ENCODE measurements at places on chromosomes 5 and 9. TPM values are rescaled to one million over a fixed set of nuclear protein-coding genes. Genes with fewer than 3 reads are reported as not detected.

The BARHL1 gene
- not detected for total RNA-seq

The SPATA6L gene
- 1.2 TPM for total RNA-seq

The NIPAL4 gene
- total RNA-seq: 0.17 TPM

The AJM1 gene
- total RNA-seq: 1.8 TPM

The FBP2 gene
- total RNA-seq: not detected

The ATG12 gene
- 38.8 TPM for total RNA-seq

The LCN15 gene
- not detected for total RNA-seq

The SCGB3A2 gene
- total RNA-seq: not detected

The SPATA9 gene
- total RNA-seq: 0.51 TPM

The DDX4 gene
- total RNA-seq: not detected

The PCDHGA8 gene
- total RNA-seq: 2.6 TPM

The SPRY4 gene
- total RNA-seq: 4.5 TPM

The ITGA1 gene
- total RNA-seq: 12.6 TPM

The SPINK4 gene
- not detected for total RNA-seq

The PCDHA11 gene
- total RNA-seq: 0.51 TPM

The CKMT2 gene
- total RNA-seq: 19.3 TPM

The HMCN2 gene
- under 0.01 TPM for total RNA-seq

The CTNND2 gene
- total RNA-seq: not detected

The GBGT1 gene
- total RNA-seq: 3.3 TPM

The PTGDS gene
- total RNA-seq: 89.9 TPM

The GRIN3A gene
- not detected for total RNA-seq

The MCIDAS gene
- not detected for total RNA-seq

The DMGDH gene
- 7.7 TPM for total RNA-seq

The RETREG1 gene
- total RNA-seq: 0.51 TPM

The C1QTNF2 gene
- total RNA-seq: 2.3 TPM

The ADAMTSL1 gene
- total RNA-seq: 27.9 TPM

The RASGEF1C gene
- total RNA-seq: under 0.01 TPM

The RASEF gene
- total RNA-seq: 1.2 TPM

The ANKH gene
- total RNA-seq: 5.4 TPM

Measured in fibroblast of lung (primary cell).